ENCODE measurements at places on chromosomes 1 and 21.

DNA sequence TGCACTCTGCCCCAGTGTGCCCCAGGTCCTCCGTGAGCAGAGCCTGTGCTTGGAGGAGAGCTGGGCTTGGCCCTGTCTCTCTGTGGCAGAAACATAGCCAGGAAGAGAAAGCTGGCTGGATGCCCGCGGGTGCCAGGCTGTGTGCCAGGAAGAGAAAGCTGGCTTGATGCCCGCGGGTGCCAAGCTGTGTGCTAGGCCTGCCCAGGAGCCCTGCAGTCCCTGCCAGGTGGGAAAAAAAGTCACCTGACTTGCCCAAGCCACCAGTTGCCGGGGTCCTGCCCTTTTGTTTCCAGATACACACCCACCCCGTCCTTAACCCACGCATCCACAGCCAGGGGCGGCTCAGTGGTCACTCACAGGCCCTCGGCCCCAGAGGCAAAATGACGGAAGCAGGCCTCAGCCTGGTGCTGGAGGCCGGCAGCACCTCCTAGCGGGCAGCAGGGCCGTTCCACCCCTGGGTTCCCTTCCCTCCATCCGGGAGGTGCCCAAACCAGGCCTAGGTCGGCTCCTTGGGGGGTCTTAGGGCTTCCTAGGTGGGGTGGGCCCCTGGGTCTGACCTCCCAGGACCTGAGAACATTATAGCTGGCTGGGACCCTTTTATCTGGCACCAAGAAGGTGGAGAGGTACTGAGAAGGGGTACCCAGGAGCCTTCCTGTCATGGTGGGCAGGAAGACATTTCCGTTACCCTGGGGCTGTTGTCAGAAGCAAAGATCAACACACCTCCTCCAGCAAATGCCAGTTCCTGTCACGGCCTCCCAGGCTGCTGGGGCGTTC lies 9.1 kb downstream of the ITGB2 start:
- peak; percentile 87 for DNase-seq

DNA sequence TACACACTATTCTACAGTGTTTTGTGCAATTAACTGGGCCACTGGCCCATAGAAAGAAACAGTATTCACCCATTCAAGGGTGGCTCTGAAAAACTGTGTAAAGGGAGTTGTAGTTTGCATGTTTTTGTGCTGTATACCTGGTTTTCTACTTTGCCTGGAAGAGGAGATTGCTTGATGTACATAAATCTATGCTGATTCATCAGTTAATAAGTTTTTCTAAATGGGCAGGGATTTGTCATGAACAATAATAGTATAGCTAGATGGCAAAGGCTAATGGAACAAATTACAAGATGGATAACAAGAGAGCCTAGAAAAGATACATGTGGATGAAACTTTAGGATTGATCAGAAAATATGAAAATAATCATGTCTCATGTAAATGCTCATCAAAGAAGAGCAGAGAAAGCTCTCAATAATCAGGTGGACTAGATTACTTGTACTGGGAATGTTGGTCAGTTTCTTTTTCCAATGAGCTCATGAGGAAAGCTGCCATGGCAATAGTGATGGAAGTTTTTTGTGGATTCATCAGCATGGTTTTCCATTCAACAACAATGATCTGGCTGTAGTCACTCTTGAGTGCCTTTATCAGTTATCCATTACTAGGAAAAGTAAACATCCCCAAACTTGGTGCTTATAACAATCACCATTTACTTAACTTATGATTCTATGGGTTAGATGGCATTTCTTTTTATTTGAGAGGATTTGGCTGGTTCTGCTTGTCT lies 602.8 kb downstream of the BRINP3 start:
- DNase-seq = no peak

- no peak for DNase-seq
These were observed 104.0 kb upstream of the RUNX3 start for GRCh38 chr1:25033828-25034705.

- no peak for DNase-seq
These were observed 1.2 kb downstream of the RXFP4 start for GRCh38 chr1:155942578-155943141.
